NCI-H524 (cell line): ENCODE measurements at places on chromosomes 3 and 15.

DNA sequence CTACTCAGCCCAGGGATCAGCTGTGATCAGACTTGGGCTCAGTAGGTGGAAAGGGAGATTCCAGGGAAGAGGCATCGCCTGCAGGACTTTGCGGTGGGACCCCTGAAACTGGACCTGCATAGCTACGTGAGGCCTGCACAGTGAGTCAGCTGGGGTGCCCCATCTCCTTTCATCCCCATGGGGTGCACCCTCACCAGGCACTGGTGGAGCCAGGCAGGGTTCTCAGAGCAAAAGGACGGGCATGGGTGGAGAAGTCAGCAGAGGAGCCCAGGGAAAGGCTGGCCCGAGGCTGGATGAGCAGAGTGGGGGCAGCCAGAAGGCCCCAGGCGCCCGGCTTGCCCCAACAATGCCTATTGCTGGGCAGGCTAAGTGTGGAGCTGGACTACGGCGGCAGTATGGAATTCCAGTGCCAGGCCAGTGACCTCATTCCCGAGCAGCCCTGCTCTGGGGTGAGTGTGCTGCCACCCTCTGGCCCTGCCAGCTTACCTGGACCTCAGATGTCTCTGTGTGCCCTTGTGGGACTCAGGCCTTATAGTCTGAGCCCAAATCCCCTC lies 19.7 kb downstream of the ACAA1 start:
- no peak for DNase-seq

- DNase-seq, result no peak
These were observed 328.5 kb downstream of the RBMS3 start for GRCh38 chr3:29609328-29609811.

DNA sequence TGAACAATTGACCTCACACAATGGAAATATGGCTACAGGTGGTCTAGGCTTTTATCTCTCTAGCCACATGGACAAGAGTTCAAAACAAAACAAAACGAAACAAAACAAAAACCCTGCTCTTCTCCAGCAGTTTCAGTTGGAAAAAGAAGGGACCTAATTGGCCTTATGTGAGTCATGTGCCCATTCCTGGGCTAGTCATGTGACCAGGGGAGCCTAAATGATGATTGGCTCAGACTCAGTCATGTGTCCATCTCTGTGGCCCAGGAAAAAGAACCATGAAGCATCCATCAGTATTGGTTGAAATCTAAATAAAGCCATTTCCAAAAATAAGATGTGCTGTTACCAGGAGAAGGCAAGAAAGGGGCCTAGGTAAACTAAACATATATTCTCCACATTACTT lies 96.8 kb downstream of the ANXA2 start:
- no peak for DNase-seq

GRCh38 chr3:100540791-100541334 lies 48.4 kb downstream of the TMEM45A start:
- DNase-seq, result no peak

DNA sequence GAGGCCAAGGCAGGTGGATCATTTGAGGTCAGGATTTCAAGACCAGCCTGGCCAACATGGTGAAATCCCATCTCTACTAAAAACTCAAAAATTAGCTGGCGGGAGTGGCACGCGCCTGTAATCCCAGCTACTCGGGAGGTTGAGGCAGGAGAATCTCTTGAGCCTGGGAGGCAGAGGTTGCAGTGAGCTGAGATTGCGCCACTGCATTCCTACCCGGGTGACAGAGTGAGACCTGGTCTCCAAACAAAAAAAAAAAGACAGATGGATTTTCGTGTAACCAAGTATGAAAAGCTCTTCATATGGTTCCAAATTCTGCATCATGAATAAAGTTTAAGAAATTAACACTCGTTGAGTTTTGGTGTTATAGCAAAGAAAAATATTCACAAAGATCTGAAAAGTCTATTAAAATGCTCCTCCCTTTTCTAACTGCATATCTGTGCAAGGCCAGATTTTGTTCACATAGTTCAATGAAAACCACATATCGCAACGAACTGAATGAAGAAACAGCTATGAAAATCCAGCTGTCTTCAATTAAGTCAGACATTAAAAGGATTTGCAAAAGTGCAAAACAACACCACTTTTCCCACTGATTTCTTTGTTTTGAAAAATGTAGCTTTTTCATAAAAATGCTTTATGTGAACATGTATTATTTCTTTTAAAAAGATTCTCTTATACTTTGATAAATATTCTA lies 23.8 kb upstream of the FBLN2 start:
- no peak for DNase-seq

DNA sequence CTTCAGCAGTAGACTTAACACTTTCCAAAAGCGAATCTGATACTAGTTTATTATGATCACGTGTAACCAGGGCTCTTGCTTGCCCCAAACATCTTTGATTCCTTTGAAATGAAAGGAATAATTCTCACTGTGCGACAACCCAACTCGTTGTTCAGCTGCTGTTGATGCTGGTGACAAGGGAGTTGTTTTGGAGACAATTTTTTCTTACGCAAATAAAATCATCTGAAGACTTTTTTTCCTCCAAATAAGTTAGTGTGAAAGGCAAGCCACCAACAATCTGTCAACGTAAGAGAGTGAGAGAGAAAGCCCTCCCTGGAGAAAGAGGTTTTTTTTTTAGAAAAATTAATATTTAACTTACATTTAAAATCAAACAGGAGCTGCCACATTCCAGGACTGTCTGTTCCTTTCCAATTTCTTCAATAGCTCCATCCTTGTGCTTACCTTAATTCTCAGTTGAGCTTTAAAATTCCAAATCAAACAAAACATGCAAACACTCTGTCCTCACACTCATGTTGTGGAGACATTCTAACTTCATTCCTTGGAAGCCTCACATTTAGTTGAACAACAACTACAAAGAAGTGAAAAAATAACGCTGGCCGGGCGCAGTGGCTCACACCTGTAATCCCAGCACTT lies 4.9 kb upstream of the P3H2 start:
- DNase-seq, result no peak
